ENCODE measurements at places on chromosomes 7 and 10.

- no peak for DNase-seq
Observed at GRCh38 chr10:118455181-118455695, 113.1 kb upstream of the FAM204A start.

DNA sequence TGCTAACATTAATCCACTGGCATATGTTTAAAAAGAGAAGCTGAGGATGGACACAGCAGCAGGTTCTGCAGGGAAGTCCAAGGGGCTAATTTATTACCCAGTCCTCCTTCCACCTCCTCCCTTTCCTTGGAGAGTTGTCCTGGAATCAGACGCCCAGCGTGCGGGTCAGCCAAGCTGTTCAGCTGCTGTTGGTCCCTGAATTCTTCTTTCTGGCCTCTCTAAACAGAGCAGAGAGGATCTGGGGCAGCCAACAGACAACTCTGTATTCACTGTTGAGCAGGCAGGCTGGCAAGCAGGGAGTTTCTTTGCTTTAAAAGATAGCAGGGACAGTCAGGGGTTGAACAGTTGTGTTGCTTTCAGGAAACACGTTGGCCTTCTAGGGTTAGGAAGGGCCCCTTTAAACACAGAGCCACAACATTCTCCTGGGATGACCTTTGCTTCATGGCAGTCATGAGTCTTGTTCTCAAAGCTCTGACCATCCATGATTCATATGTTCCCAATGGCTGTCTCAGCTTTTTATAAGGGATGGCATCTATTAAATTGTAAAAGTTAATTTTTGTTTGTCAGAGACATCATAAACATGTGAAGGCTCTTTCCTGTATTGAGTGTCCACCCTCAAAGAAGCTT is 217.0 kb downstream of the CREB5 start:
- no peak for DNase-seq

- peak; percentile 18 for DNase-seq
Observed at GRCh38 chr10:50552771-50553535, 70.8 kb downstream of the SGMS1 start.

GRCh38 chr7:458511-459245 is 61.0 kb downstream of the PDGFA start:
- no peak for DNase-seq

- no peak for DNase-seq
Observed at GRCh38 chr10:127303105-127303504, 106.7 kb upstream of the INSYN2A start.

DNA sequence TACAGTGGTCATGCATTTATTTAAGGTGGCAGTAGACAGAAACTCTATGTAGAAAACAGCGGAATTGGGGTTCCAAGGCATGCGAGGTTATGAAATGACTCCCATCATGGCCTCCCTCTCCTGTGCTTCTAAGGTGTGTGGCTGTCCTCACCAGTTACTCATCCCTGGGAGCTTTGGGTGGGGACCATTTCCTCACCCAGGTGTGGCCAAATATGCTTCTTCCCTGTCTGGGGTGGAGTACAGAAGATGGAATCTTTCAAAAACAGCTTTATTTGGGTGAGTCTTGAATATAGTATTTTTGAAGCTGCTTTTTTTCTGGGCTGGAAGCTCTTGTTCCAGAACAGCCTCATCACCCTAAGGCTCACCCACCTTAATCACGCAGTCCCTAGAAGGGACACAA is 139.0 kb downstream of the NRF1 start:
- DNase-seq, result no peak

DNA sequence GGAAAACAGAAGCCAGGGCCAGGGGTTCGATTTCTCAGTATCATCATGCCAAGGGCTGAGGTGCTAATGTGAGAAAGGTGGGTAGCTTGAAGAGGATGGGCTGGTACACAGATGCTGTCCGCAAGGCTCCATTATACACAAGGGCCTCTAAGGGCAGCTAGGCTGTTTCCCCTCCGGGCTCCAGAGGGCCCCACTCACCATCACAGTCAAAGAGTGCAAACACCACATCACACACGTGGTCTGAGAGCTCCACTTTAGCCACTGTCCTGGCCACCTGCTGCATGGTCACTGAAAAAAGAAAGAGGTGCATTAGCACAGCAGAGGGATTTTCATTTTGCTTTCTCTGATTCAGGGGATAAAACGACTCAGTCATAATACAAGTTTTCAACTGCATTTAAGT is 20.9 kb upstream of the DNAJB12 start:
- no peak for DNase-seq

All from H4 (cell line).